T-cell (primary cell): ENCODE measurements at places on chromosomes 11 and 22.

DNA sequence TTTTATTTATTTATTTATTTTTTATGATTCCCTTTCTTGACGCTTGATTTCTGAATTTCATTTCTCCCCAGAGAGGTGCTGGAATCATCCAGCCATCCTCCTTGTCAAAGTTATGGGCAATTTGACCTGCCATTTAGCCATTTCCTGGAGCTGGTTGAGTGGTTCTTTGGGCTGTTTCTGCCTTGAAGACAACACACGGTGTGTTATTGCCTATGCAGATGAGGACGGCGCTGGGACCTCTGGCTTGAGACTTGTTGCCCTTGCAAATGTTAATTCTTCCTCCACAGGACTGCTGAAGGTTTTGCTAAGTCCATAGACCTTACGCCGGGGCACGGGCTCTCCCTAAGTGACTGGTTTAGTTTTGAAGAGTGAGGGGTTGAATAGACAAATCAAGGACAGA lies 147.9 kb upstream of the PLET1 start:
- H3K27ac ChIP-seq = no peak overlapping the region
- DNase-seq = no peak
- H3K4me1 ChIP-seq = no peaks in the 10 kb centered on the region
- no peaks in the 10 kb centered on the region for H3K36me3 ChIP-seq
- no peak overlapping the region for H3K4me3 ChIP-seq

DNA sequence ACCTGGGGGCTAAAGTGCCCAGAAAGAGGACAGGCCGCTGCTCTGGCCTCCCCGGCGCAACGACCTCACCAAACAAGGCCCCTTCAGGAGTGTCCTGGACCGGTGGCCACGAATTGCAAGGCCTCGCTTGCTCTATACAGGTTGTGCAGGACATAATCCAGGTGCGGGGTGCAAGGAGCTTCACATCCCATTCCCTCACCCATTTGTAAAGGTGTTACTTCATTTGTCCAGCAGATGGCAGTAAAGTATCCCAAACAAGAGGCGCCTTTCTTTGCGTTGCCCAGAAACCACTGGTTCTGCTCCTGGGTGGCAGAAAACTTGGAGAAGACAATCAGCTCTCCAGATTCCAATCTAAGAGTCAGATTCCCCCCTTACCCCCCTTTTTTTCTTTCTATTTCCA lies 35.9 kb upstream of the PRDM11 start:
- H3K27me3 ChIP-seq = peaks cover 39% of the 10 kb centered on the region
- peaks cover 2% of the 10 kb centered on the region for H3K4me1 ChIP-seq
- no peaks in the 10 kb centered on the region for H3K36me3 ChIP-seq
- H3K27ac ChIP-seq = no peak overlapping the region

- DNase-seq = no peak
- no peaks in the 10 kb centered on the region for H3K36me3 ChIP-seq
- no peaks in the 10 kb centered on the region for H3K27me3 ChIP-seq
- H3K4me3 ChIP-seq = no peak overlapping the region
- H3K27ac ChIP-seq = no peak overlapping the region
These were observed 44.0 kb upstream of the WT1 start for GRCh38 chr11:32479291-32479690.

- no peak overlapping the region for H3K27ac ChIP-seq
- DNase-seq = no peak
- H3K4me3 ChIP-seq = no peak overlapping the region
- no peaks in the 10 kb centered on the region for H3K27me3 ChIP-seq
- no peaks in the 10 kb centered on the region for H3K36me3 ChIP-seq
- H3K4me1 ChIP-seq = peaks cover 7% of the 10 kb centered on the region
These were observed 31.4 kb downstream of the PAK1 start for GRCh38 chr11:77442394-77443053.

DNA sequence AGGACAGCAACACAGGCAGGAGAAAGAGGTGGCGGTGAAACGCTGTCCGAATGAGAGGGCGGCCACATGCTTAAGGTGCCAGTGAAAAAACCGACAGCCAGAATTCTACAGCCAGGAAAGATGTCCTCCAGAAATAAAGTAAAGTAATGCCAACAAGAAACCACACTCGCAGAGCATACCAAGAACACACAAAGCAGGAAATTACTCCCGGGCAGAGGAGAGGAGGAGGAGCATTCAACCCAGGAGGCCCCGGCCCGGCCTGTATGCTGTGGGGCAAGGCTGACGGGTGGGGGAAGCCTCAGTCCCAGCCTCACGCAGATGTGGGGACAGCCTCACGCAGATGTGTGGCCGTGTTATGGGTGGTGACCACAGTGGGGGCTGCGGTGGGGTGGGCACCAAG lies 28.0 kb downstream of the CHID1 start:
- no peaks in the 10 kb centered on the region for H3K27me3 ChIP-seq
- no peak overlapping the region for H3K4me3 ChIP-seq
- H3K27ac ChIP-seq = no peak overlapping the region
- no peak for DNase-seq
- no peaks in the 10 kb centered on the region for H3K4me1 ChIP-seq
- H3K36me3 ChIP-seq = peaks cover 26% of the 10 kb centered on the region

DNA sequence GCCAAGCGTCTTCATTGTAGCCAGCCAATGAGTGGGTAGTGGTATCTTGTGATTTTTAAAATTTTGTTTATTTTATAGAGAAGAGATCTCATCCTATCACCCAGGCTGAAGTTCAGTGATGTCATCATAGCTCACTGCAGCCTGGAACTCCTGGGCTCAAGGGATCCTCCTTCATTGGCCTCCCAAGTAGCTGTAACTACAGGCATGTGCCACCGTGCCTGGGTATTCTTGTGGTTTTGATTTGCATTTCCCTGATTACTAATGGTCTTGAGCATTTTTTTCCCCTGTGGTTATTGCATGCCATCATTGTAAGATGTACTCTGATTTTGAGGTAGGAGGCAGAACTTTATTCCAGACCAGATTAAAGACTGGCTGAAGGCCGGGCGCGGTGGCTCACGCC lies 2.4 kb upstream of the DENND6B start:
- no peaks in the 10 kb centered on the region for H3K36me3 ChIP-seq
- H3K4me3 ChIP-seq = no peak overlapping the region
- no peak overlapping the region for H3K27ac ChIP-seq
- DNase-seq = no peak
- H3K27me3 ChIP-seq = no peaks in the 10 kb centered on the region
- H3K4me1 ChIP-seq = no peaks in the 10 kb centered on the region

GRCh38 chr22:46824980-46825544 lies 62.6 kb downstream of the TBC1D22A start:
- H3K4me3 ChIP-seq = no peak overlapping the region
- H3K36me3 ChIP-seq = peaks cover 7% of the 10 kb centered on the region
- H3K27me3 ChIP-seq = no peaks in the 10 kb centered on the region
- DNase-seq = no peak

DNA sequence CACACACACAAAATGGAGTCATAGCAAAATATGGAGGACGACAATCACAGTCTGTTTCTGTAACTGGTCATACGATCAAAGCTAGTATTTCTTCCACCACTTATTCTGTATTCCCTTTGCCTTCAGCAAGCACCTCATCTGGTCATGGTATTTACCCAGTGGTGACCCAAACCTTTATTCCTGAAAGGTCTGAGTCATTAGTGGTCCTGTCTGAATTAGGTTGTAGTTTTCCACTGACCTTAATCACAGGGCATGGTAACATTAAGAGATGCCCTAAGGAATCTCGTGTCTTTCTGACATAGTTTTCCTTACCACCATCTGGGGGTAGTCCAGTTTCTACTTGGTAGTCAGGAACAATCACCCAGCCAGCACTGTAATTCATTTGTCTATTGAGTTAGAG lies 54.8 kb upstream of the CEP295 start:
- H3K4me3 ChIP-seq = no peak overlapping the region
- H3K36me3 ChIP-seq = no peaks in the 10 kb centered on the region
- DNase-seq = no peak
- no peaks in the 10 kb centered on the region for H3K27me3 ChIP-seq

- H3K27me3 ChIP-seq = no peaks in the 10 kb centered on the region
- H3K27ac ChIP-seq = no peak overlapping the region
- H3K4me1 ChIP-seq = no peaks in the 10 kb centered on the region
- no peak overlapping the region for H3K4me3 ChIP-seq
These were observed 1655.2 kb downstream of the LRRC4C start for GRCh38 chr11:39804271-39804670.

GRCh38 chr11:94574193-94574961 lies 7.2 kb downstream of the PIWIL4 start:
- DNase-seq = no peak
- no peaks in the 10 kb centered on the region for H3K27me3 ChIP-seq
- no peaks in the 10 kb centered on the region for H3K36me3 ChIP-seq
- H3K27ac ChIP-seq = no peak overlapping the region
- no peak overlapping the region for H3K4me3 ChIP-seq
- no peaks in the 10 kb centered on the region for H3K4me1 ChIP-seq

GRCh38 chr11:102806296-102806695 lies 8.3 kb upstream of the MMP1 start:
- H3K36me3 ChIP-seq = no peaks in the 10 kb centered on the region
- H3K27me3 ChIP-seq = no peaks in the 10 kb centered on the region
- no peak overlapping the region for H3K4me3 ChIP-seq
- no peak overlapping the region for H3K27ac ChIP-seq
- DNase-seq = no peak

DNA sequence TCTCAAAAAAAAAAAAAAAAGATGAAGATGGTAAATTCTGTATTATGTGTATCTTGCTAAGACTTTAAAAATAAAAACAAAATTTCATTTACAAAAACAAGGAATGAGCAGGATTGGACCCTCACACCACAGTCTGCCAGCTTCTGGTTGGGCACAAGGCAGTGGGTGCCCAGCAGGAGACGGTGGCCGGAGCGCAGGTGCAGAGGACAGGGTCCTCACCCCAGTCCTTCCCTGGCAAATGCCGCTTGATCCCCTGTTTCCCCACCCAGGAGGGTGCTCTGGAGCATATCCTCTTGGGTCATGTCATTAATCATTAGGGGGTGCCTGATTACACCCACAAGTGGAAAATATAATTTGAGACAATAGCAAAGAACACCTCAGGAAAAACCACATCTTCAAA lies 31.2 kb downstream of the SHANK2 start:
- no peaks in the 10 kb centered on the region for H3K36me3 ChIP-seq
- no peak overlapping the region for H3K27ac ChIP-seq
